ENCODE measurements at places on chromosomes 1 and 21.
A peak's percentile ranks its signal among the peaks of the same experiment; 100 is the strongest.

DNA sequence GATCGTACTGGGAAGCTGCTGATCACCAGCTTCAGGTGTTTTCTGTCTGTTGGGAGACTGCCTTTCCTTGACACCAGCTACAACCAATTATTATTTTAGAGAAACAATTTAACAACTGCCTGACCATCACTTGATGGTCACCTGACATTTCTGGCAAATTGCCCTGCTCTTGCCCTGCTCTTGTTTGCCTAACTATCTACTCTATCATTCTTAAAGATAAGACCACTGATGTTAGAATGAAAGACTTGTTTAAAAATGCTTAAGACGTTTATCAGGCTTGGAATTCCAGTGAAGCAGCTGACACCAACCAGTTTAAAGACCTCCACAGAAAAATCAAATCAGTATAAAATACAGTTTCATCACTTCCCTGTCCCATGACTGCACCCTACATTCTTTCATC, 423.3 kb upstream of the CAMK1G start:
- no peak for DNase-seq

DNA sequence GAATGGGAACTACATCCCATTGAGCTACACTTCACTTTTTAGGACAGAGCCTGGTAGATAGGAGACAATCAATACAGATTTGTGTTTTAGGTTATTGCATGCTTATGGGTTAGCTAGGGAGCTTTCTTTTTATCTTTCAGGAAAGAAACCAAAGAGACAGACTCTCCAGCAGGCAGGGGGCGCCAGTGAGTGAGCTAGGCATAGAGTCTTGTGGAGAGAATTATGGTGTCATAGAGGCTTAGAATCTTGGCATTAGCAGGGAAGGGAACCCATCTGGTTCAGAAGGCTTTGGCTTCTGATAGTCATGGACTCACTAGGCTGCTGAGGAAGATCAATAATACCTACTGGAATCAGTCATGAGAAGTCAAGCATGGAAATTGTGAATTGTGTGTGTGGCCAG, at the start of gene SMCP:
Gene SMCP, plus strand, starts transcription at position 281 of the 400 bp plus-strand sequence. CDS start 6,101 bp downstream, outside the sequence.
- DNase-seq: no peak

DNA sequence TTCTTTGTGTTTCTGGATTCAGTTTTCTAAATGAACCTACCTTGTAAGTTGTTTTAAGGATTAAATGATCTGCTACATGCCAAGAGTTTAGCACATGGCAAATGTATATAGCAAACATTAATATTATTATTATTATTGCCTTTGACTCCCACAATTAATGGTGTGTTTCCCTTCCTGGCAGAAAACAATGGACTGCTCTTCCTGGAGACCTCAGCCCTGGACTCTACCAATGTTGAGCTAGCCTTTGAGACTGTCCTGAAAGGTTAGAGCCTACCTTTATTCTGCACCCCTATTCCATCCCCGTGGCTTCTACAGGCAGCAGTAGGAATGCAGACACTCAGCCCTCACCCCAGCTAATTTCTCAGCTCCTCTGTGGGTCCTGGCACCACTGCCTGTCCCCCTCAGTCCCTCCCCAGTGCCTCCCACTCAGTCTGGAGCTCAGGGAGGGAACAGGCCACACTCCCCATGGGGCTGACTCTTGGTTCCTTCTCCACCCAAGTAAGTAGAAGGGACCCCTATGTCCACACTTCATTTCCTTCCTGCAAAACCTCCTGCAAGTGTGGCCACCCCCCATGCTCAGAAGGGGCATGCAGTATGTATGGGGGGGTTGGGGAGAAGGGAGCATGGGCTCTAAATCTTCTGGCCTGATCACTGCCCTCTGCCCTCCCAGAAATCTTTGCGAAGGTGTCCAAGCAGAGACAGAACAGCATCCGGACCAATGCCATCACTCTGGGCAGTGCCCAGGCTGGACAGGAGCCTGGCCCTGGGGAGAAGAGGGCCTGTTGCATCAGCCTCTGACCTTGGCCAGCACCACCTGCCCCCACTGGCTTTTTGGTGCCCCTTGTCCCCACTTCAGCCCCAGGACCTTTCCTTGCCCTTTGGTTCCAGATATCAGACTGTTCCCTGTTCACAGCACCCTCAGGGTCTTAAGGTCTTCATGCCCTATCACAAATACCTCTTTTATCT, 8.8 kb downstream of the RAB25 start:
- no peak for DNase-seq

DNA sequence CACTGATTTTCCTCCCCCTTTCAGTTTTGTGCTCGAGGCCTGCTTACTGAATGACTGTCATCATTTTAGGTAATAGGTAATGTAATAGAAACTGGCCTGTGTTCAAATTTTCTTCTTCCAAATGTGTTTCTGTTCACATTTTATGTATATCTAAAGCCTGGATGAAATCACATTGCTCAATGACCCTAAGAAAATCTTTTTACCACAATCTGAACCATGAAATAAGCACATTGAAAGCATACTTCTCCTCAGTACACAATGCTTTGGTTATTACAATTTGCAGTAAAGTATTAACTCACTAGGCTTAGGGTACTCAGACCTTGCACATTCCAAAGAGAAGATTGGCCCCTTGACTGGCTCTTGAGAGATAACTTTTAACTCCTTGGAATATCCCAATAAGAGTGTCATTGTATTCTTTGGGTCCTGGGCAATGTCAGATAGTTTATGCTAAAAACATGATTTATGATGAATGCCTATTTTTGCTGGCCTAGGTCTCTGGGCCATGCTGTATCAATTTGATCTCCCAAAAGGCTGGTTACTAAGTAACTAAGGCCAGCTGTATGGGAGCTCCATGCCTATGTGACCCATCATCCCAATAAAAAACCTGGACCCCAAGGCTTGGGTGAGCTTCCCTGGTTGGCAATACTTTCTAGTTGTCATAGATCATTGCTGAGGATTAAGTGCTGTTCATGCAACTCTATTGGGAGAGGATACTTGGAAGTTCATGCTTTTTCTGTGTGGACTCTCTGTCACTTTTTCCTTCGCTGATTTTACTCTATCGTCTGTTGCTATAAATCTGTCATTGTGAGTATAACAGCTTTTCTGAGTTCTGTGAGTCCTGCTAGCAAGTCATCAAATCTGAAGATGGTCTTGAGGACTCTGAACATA, 293.9 kb downstream of the GRIK1 start:
- no peak for DNase-seq

- DNase-seq: peak; percentile 78
Observed at GRCh38 chr1:19643602-19644394, at the start of gene NBL1. Gene NBL1, plus strand, starts transcription at chr1:19644311. Its CDS starts 10,720 bp downstream, at chr1:19655031.

GRCh38 chr1:229217716-229218115, 53.2 kb upstream of the RAB4A start:
- DNase-seq: no peak

DNA sequence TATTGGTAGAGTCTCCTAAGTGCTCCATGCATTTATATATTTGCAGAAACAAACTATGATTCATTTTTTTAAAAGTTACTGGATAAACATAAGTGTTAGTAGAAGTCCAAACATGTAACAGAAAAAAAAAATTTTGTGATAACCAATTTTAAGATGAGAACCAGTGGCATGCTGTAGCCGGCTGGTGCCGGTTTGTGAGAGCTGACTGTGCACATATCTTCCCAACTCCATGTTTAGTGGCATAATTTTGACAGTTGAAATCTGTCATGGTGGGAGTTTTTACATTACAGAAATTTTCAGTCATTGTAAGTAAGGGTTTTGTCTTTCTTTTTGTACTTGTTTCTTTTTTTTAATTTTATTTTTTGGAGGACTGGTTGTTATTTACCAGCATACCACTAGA, 141.2 kb downstream of the TTLL7 start:
- no peak for DNase-seq

DNA sequence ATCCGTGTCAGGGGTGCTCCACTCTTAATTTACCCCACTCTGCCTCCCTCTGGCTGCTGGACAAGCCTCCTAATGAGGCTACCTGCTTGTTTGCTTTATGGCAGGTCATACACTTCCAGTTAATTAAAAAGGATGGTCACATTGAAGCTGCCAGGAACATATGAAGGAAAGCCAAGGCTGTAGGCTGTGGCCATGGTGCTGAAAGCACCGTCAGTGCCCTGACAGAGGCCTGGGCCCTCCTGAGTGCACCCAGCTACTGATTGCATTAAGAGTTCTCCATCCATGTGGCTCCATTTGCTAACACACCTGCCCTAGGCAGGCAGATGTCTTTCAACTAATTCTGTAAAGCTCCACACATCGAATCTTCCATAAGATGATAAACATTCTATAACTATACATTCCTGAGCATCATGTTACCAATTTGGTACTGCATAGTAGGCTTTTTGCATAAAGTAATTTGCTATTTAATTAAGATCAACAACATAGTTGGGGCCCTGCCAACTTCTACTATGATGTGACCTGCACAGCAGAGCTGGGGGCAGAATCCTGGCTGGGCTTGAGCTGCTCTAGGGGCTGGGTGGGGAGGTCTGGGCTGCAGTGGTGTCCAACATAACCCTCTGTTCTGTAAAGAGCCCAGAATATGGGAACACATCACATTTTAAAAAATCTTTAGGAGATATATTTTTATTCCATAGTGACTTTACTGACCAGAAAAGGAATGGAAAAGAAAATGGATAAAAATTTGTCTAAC, 224.8 kb downstream of the SIPA1L2 start:
- no peak for DNase-seq

DNA sequence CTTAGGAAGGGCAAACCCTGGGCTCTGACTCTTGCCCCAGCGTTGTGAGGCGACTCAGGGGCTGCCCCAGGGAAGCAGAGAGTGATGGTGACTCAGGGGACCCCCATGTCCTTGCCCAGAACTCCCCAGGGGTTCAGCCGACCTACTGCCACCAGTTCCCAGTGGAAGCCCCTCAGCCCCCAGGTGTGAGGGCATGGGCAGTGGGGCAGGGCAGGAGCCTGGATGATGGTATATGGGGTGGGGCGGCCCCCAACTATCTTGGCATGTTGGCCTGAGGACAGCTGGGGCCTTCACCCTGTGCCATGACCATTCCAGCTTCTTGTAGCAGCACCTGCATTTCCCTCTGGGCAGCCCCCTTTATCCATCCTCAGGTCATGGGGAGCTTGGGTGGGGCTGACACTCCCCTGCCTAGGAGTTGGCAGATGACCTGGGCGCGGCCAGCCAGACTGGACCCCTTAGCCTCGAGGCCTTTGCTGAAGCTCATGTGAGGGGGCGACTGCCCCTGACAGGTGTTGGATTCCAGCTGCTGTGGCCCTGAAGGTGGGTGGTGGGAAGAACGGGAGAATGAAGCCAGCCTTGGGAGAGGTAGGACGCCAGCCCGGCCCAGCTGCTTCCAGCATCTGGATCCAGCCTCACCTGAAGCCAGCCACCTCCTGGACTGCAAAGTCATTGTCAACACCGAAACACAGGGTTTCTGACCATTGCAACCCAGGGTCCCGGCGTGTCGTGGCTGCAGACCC, 1.8 kb upstream of the FNDC10 start:
- DNase-seq: no peak

GRCh38 chr1:235783148-235783776, 83.4 kb downstream of the LYST start:
- no peak for DNase-seq

DNA sequence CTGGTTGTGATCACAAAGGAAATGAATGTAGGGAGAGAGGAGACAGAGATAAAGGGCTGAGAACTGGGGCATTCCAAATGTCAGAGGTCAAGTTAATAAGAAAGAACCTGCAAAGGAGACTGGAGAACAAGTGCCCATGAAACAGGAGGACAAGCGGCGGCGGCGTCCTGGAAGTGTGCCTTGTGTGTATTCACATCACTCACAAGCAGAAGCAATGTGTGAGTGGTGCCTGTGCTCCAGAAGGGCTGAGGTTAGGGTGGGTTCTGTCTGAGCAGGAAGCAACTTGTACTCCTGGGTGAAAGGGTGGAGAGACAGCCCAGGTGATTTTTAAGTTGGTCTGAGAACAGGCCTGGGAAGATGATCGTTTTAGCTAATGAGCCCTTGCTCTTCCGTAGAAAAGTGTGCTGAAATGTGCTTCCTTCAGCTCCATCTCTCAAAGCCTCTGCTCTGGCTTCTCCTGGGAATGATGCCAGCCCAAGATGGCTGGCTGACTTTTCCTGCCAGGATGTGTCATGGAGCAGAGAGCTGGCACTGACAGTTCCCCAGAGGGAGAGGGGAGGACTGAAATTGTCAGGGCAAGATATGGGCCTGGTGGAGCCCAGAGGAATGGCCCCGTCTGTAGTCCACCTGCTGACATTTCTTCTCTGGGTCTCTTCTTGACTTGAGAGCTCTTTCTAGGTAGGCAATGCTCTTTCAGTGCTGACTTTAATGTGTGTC, 25.1 kb upstream of the PLEKHA6 start:
- DNase-seq: no peak

GRCh38 chr1:107668762-107669161, 296.2 kb downstream of the VAV3 start:
- DNase-seq: no peak

- DNase-seq: no peak
Observed at GRCh38 chr1:41014871-41015270, 6.7 kb downstream of the SLFNL1 start.

DNA sequence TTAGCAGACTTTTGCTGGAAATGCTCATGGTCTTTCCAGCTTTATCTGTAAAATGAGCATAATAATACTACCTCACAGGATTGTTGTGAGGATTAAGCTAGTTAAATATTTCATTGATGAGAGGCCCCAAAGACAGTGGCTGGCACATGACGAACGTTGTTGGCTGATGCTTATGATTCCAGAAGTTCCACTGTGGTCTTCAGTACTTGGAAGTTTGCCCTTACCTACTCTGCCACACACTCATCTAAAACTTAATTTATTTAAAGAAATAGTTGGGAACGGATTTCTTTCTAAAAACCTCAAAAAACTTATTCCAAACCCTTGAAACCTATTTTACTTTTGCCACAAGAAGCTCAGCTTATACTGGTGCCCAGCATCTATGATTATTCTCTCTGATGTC, 170.7 kb downstream of the DHRS3 start:
- no peak for DNase-seq

- no peak for DNase-seq
Observed at GRCh38 chr1:169869426-169869825, 24.3 kb downstream of the SCYL3 start.

DNA sequence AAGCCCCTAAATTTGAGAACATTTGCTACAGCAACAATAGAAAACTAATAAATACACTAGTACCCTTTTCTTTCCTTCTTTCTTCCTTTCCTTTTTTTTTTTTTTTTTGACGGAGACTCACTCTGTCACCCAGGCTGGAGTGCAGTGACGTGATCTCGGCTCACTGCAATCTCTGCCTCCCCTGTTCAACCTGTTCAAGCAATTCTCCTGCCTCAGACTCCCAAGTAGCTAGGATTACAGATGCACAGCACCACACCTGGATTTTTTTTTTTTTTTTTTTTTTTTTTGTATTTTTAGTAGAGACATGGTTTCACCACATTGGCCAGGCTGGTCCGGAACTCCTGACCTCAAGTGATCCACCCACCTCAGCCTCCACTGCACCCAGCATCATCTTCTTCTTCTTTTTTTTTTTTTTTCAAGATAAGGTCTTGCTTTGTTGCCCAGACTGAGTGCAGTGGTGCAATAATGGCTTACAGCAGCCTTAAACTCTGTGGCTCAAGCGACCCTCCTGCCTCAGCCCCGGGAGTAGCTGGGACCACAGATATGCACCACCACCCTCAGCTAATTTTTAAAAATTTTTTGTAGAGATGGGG, 19.6 kb upstream of the CBR3 start:
- no peak for DNase-seq
